ENCODE measurements at places on chromosomes 4 and X.
A peak's percentile ranks its signal among the peaks of the same experiment; 100 is the strongest.

- DNase-seq: peak; percentile 22
Observed at GRCh38 chrX:13151828-13152517, 107.6 kb upstream of the FAM9C start.

DNA sequence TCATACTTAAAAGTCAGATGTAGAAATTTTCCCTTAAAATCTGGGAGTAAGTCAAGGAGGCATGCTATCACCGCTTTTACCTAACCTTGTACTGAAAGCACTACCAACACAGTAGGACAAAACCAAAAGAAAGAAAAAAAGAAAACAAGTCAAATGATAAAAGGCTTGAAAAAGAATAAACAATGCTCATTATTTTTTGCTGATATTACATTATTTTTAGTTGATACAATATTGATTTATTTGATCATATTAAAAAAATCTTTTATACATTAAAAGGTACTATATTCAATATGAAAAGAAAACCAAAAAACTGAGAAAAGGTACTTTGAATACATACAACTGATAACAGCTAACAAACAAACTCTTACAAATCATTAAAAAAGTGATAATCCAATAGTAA lies 164.3 kb downstream of the FAM13A start:
- DNase-seq: no peak

DNA sequence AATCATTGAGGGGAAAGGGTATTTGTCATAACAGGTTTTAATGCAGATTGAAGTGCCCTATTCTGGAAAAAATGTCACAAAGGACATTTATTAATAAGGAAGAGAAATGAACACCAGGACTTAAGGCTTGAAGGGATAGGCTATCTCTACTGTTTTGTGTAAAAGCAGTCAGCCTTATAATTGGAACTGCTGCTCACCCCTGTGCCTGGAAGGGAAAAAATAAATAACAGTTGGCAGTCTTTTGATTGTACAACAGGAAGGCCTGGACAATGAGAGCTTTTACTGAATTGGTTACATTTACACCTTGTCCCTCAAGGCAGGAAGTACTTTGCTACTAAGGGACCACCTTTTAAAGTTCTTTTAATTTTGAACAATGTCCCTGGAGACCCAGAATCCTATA lies 17.8 kb upstream of the MAGED4 start:
- no peak for DNase-seq

DNA sequence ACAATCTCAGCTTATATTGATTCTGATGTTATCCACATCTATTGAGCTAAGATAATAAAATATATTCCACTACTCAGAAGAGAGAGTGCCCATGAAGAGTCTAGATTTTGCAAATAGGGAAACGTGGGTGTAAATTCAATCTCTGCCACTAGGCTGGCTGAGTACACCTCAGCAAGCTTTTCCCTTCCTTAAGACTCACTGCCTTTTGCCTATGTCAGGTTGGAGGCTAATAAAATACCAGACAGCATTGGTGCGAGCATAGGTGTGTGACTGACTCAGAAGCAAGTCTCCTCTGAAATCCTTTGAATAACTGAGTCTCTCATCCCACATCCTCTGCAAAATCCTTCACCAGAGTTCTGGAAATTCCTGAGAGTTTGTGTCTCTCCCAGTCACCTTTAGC lies 405.4 kb upstream of the CPEB2 start:
- DNase-seq: no peak

DNA sequence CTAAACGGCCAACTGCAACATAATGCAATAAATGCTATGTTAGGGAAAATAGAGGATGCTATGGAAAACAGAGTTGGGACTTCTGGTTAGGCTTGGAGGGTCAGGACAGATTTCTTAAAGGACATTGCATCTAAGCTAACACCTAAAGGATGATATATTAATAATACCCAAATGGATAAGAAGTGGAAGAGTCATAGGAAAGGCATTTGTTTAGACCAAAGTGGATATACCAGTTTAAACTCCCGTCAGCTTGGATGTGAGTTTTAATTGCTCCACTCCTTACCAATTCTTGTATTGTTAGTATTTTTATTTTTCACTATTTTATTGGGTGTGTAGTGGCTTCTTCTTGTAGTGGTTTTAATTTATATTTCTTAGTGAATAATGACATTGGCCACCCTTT lies 93.9 kb downstream of the PTPN13 start:
- no peak for DNase-seq

All from activated CD8-positive, alpha-beta memory T cell treated with anti-CD3 and anti-CD28 coated beads for 1 hour (primary cell).